ENCODE measurements at places on chromosomes 6 and 20.
A peak's percentile ranks its signal among the peaks of the same experiment; 100 is the strongest.

DNA sequence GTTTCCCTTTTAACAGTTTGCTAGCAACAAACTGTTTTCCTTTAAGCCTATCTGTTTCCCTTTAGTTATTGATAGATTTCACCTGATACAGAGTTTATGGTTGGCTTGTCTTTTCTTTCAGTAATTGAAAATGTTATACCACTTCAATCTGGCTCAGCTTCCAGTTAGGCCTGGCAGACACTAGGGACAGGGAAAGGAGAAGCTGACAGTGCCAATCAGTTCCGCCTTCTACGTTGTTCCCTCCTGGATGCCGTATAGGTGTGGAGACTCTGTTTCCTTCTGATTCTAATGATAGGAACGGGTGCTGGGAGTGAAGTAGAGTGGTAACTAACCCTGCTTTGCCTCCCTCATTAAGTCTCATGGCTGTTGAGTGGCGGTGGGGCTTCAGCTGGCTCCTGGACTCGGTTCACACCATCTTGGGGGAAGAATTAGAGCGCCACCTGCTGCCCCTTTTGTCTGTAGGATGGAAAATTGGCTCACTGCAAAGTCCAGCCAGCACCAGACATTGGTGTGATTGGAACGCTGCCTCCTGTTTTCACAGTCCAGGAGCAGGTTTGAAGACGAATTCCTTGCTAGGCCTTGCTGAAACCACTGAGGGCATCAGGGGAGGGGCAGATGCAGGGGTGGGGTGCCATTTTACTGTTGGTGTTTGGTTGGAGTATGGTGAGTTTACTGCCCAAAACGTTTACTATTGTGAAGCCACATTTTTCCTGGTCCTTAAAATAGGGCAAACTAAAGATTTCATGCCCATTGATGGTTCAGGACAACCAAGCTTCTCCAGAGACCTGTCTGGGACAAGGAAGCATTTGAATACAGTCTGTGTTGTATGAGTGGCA, 1729.5 kb downstream of the GRIK2 start:
- peak; percentile 85 for DNase-seq

GRCh38 chr20:41462372-41463161, 95.9 kb upstream of the EMILIN3 start:
- no peak for DNase-seq

- DNase-seq, result no peak
Measured at GRCh38 chr6:160060221-160060620, 61.4 kb upstream of the SLC22A1 start.

GRCh38 chr6:25582101-25582500, 69.9 kb upstream of the SCGN start:
- no peak for DNase-seq

GRCh38 chr20:3753098-3753497, 14.5 kb downstream of the ADISSP start:
- peak; percentile 70 for DNase-seq

GRCh38 chr20:14337400-14338171, at the start of gene FLRT3:
Gene FLRT3 (minus strand): TSS chr20:14337612. CDS start chr20:14327506, 10,106 bp downstream.
- DNase-seq, result peak; percentile 62

- DNase-seq, result no peak
Measured at GRCh38 chr6:33640361-33640760, 19.2 kb downstream of the ITPR3 start.

GRCh38 chr6:47241742-47242482, 67.8 kb downstream of the TNFRSF21 start:
- DNase-seq, result no peak
